Bone marrow (tissue), 2 donors: ENCODE measurements at places on chromosomes 6 and 20.

DNA sequence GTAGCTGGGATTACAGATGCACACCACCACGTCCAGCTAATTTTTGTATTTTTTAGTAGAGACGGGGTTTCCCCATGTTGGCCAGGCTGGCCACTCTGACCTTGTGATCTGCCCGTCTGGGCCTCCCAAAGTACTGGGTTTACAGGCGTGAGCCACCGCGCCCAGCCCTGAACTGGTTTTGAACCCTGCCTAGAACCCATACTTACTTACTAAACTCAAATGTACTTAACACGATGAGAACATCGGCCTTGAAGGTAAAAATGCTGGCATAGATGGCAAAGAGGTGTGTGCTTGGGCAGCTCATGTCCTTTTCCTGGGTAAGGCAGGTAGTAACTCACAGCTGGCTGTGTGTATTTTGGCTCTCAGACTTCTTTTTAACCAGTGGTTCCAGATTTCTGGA is 3.2 kb upstream of the ARMC12 start:
- no peak for DNase-seq

DNA sequence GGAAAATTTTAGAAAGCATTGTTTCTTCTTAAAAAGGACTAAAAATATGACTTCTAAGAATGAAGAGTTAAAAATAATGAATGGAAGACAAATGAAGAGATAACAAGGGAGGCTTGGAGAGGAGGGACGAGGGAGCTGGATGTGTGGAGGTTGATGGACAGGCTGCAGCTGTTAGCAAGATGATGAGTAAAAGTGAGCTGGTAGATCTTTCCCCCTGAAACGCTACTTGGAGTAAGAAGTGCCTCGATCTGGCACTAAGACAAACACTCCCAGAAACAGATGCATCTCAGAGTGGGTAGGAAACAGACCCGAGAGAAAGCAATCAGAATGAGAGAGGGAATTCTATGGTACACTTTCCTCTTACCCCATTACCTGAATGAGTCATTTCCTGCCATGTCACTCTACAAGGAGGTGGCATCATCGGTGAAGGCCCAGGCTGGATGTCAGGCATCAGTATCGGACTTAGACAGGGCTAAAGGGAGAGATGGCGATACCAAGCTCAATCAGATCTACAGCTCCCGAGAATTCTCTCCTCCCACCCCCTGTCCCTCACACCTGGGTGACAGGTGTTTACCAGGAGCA is 154.1 kb upstream of the BMP2 start:
- DNase-seq, result no peak

DNA sequence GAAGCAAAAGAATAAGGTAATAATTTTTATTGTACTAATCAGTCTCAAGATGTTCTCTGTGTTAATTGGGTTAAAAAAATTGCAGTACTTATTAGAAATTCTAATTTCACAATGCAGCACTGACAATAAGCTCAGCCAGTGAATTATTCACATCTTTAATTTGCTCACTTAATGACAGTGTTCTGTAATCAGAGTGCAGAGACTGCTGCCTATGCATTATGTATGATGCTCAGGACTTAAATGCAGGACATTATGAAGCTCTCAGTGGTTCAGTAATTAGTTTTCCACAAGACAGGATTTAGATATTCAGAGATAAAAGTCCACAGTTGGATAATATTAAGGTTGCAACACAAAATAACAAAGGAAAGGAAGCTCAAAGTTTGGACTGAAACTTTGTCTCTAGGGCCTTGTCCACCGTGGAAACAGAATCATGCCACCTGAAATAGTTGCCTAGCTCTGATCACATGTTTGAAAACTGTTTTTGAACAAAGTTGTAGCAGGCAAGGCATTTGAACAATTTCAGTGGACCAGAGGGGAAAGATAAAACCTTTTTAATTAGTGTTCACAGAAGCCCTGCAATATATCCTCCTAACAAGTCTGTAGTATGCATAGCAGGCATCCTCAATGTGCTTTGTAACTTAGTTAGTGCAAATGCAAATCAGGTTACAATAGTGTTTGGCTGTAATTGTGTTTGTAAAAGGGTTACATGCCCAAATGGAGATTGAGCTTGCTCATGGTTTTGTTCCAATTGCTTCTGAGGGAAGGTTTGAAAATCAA is 23.7 kb upstream of the MMS22L start:
- no peak for DNase-seq

- DNase-seq, result no peak
Measured at GRCh38 chr20:17518339-17519052, 12.7 kb downstream of the BFSP1 start.

GRCh38 chr6:14452567-14453527 is 335.3 kb downstream of the CD83 start:
- DNase-seq, result no peak

DNA sequence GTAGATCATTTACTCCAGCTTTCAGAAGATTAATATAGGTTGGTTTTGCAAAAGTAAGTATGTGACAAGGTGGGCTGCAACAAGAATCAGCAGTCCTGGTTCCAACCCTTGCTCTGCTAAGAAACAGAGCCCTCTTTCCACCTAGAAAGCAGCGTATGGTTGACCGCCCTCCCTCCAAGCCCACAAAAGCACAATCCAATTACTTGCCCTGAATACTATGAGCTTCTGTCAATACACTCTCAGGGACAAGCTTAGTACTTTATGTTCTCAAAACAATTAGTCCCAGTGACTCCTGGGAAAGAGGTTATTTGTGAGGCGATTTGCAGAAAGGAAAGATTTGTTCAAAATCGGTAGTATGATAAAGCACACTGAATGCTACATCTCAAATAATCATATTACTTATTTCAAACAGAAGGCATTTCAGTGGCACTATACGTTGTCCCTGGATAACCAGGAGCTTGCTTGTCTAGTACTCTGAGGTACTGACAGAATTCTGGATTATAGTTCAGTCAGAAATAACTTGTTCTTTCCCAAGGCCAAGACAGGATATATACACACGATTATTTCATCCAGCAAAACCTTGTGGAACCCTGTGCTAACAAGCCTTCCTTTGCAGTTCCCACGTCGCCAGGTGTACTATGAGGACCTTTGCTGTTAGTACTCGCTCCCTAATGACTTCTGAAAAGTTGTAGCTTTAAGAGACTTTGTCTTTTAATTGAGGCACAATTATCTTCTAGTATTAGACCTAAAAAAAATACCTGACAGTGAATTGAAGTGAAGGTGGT is 96.9 kb upstream of the ADTRP start:
- no peak for DNase-seq

DNA sequence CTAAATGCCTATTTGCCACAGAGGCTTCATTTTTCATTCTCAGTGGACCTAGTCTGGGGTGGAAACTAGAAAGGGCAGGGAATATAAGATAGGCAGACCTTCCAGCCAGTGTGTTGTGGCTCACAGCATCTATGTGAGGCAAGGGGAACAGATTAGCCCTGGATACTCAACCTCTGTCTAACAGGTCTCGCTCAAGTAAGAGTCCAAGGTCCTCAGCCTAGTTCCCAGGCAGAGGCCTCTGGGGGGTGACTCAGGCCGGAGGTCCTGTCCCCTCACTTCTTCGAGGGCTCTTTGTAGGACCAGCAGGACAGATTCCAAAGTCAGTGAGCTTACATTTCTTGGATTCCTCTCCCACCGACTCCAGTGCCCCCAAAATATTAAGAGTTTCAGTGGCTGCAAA is 106.6 kb downstream of the ZMYND8 start:
- no peak for DNase-seq

DNA sequence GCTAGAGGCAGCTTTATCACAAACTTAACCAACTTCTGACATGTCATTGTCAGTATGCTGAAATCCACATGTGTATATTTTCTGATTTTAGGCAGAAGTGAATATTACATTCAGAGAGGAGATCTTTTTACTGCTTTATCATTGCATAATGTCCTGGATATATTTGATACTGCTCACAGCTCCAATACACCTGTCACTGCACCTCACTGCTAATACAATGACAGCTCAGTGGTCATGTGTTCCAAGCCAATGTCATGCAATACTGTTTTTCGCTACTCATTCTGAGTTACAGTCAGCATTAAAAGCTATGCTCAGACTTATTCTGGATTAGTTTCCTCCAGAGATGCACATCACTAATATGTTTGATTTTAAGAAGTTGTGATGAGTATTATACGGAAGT is 1604.6 kb downstream of the HACE1 start:
- DNase-seq, result no peak

DNA sequence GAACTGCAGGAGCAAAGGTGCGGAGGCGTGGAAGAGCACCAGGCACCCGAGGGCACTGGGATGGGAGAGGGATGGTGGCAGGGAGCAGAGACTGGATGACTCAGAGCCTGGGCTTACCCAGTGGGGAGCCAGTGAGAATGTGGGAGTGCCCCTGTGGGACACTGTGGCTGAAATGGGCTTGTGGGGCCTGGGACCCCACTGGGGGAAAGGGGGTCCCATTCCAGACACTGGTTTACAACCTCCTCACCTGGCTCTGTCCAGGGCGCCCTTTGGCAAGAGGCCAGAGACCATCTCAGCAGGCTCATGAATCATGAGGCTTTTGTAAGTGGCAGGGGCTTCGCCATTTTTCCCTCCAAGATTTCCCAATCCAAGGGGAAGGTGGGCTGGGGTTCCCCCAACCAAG is 124.0 kb upstream of the MAFB start:
- DNase-seq, result no peak

DNA sequence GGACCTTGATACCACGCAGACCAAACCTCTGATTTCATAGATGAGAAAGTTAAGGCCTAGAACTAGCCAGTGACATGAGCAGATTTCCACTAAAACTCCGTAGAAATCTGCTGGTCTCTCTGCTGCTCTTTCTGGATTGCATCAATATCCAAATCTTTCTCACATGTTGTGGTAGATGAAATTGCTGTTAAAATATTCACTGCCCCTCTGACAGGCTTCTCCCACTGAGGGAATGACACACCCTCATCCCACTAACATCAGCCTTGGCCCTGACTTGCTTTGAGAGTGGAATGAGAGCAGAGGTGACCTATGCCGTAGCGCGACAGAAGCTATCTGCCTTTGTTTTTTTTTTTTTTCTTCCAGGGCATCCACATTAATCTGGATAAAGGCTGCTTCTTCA is 20.4 kb upstream of the EXOC2 start:
- DNase-seq, result no peak

- DNase-seq, result no peak
Measured at GRCh38 chr6:161195386-161195785, 78.5 kb downstream of the AGPAT4 start.
